ENCODE measurements at places on chromosomes 12 and 14. TPM values are rescaled to one million over a fixed set of nuclear protein-coding genes. Genes with fewer than 3 reads are reported as not detected.
A peak's percentile ranks its signal among the peaks of the same experiment; 100 is the strongest.

TMEM229B gene
- 1.3 TPM for total RNA-seq

PRKAB1 gene
- 21.7 TPM for total RNA-seq

RNF212B gene
- not detected for total RNA-seq

CLEC6A gene
- total RNA-seq: not detected

C1QL4 gene
- total RNA-seq: not detected

DNA sequence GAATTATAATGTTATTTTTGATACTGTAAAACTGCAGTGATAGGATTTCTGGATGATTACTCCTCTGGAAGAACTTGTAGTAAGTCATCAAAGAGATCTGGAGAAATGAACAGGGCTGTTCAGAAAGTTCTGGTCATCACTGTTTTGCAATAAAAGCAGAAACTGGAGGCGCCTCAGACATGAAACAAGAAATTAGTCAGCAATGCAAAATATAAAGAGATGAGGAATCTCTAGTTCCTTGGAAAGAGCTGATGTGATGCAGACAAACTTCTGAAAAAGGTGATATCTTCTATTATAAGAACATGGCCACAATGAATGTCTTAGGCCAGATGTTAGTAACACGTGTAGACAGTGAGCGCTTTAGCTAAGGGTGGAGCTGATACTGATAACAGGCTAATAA, 9.5 kb downstream of the ACIN1 start:
- no peak for DNase-seq

GRCh38 chr12:47965581-47965980, 2.2 kb downstream of the TMEM106C start:
- DNase-seq: no peak

- DNase-seq: no peak
Measured at GRCh38 chr14:90894241-90894640, 78.0 kb upstream of the TTC7B start.

DNA sequence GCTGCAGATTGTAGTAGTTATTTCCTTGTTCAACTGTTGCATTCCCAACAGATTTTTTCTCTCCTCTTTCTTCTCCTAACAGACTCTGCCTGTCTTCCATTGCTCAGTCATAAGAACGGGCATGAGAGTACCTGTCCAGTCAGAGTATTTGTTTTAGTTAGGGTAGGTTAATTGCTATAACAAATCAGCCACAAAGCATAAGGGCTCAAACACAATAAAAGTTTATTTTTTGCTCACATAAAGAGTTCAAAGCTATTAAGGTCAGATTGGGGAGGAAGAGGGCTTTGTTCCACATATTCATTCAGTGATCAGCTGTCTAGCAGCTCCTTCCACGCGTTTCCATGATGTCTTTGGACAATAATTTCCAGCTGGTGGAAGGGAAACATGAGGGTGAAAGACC, 92.8 kb upstream of the PLXNC1 start:
- DNase-seq: no peak

GRCh38 chr14:60537663-60538062, 28.7 kb downstream of the SIX6 start:
- DNase-seq: no peak

- DNase-seq: no peak
Measured at GRCh38 chr14:77151918-77152588, 10.5 kb upstream of the ZDHHC22 start.

DNA sequence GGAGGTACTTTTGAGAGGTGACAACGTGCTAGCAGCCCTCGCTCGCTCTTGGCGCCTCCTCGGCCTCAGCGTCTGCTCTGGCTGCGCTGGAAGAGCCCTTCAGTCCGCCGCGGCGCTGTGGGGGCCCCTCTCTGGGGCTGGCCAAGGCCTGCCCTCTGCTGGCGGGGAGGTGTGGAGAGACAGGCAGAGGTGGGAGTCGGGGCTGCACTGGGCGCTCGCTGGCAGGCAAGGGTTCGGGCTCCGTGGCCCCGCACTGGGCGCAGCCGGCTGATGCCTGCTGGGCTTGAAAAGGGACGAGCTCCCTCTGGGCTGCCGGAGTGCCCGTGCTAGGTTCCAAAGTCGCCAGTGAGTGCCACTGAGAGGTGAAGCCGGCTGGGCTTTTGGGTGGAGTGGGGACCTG, 580.0 kb downstream of the DIO2 start:
- DNase-seq: no peak

DNA sequence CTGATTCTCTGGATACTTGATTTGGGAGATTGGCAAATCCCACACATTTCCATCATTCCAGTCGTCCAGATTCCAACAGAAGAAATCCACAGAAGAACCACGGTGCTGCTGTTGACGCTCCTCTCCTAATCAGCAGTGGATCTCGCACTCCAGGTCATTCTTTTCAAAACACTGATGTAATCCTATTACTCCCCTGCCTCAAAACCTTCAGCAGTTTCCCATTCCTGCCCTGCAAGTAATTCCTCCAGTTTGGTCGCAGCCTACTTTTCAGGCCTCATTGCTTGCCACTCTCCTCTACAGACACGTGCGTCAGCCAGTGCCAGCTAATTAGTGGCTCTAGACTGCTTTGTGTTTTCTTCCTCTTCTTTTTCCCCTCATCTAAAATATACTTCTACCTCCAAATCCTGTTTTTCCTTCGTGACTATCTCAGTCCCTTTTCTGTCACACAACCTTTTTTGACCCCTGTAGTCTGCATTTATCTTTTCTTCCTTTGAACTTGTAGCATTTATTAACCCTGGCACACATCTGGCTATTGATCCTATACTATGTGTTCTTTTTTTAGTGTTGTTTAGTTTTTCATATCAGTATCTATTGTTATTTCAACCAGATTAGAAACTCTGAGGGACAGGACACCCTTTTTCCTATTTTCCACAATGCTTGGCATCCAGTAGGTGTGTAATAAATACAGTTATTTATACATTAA, 36.8 kb downstream of the PRORP start:
- no peak for DNase-seq

- DNase-seq: no peak
Measured at GRCh38 chr12:104627231-104627989, 170.7 kb downstream of the CHST11 start.

DNA sequence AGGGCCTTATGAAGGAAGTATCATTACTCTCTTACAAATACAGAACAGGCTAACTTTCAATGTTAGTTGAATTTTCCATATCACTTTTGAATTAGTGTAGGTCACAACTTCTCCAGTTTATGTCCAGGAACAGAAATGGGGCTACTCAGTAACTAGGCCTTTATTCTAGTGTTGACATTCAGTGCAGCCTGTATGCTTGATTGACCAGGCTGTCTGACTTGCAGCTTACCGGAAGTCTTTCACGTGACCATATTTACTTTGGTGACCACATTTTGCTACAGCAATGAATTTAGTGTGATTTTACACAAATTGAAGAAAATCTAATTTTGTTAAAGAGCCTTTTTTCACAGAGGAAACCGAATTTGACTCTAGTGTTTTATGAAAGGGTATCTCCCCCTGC, 12.4 kb downstream of the MTERF2 start:
- DNase-seq: no peak

DNA sequence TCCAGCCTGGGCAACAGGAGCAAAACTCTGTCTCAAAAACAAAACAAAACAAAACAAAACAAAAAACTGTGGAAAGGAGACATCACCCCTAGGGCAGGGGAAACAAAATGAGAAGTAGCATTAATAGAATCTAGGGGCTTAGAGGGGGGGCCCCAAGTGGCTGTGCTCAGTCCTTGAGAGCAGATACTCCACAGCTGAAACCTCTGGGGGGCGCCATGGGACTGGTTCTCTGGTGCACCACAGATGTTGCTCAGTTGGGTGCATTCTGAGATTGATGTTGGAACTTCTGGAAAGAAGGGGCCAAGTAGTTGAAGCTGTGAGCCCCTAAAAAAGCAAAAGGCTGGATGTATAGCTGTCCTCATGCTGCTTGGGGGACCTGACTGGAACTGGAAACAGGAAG, 11.8 kb upstream of the SYNE2 start:
- DNase-seq: peak; percentile 74

DNA sequence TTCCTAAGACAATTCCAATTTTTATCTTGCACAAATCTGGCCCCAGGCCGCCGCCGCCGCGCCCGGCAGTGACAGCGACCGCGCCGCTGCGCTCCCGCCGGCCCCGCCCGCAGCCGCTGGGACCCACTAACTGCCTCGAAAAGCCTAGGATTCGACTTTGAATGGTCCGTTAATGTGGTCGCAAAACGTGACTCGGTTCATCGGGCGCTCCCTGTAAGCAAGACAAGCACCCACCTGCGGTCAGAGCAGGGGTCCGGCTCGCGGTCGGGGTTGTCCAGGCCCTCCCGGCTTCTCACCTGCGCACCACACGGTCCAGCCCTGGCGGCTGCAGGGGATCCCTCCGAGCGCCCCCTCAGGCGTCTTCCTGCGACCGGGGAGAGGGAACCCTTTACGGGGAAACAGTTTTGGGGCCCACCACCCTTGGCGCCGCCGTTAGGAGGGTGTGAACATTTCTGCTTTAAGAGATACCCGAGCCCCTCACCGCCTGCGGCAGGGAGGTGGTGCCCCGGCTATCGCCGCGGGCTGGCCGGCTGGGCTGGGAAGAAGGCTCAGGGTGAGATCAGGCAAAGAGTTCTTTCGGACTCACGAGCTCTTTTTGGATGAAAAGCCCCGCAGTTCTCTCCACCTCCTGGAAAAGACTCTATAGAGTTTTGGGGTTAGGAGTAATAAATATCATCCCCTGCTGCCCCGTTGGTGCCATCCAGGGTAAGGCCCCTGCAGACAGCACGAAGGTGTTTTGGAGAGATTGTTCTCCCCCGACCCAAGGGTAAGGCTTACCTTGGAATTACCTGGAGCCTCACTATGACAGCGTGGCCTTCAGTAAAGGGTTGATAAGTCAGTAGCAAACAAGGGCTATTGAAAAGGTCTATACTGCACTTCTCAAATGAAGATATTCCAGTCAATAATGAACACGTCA, 13.6 kb upstream of the FOXJ2 start:
- DNase-seq: peak; percentile 52

DNA sequence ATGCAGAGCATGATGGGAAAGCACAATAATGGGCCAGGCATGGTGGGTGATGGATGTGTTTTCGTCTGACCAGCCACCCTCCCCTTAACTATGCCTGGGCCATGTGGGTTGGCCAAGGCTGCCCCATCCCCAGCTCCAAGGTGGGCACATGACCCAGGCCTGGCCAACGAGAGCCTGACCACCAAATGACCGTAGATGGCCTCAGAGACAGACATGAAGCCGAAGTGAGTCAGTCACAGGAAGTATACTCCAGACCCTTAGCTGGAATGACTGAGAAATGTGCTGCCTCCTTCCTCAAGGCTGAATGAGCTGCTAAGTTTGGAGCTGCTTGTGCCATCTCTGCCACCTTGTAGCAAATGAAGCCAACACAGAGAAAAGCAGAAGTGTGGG, 233.6 kb downstream of the BCL11B start:
- no peak for DNase-seq

- no peak for DNase-seq
Measured at GRCh38 chr12:54024127-54024526, 4.1 kb upstream of the HOXC6 start.

DNA sequence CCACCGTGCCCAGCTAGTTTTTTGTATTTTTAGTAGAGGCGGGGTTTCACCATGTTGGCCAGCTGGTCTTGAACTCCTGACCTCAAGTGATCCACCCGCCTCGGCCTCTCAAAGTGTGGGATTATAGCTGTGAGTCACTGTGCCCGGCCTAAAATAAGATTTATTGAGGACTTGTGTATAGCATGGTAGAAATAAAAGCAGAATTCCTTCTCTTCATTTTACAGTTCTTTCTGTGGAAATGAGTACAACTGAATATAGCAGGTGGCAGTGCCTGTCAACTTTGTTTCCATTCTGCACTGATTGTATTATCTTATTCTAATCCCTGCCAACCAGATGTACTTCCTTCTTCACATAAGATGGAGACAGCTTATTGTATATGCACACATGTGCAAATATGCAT, 41.0 kb downstream of the DIP2B start:
- DNase-seq: no peak

- DNase-seq: no peak
Measured at GRCh38 chr14:101835566-101835965, 74.1 kb downstream of the PPP2R5C start.

DNA sequence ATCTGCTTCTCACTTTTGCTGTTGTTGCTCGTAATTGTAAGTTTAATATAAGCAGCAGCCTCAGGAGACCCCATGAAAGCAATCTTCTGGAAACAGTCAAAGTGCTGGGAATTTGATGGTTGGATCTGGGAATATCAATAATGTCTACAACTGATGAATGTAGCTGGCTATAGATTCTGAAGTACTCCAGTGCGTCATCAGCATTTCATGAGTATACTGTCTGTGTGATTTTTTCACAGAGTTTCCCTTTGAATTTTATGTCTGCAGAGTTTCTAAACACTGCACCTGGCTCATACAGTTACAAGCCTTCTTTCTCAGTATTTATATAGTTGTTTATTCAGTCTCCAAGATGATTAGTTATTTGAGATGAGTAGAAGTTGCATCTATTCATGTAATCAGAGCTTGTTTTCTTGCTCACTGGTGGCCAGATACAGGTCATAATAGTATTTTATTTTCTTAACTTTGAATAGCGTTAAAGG, 222.3 kb downstream of the RAD51B start:
- no peak for DNase-seq

- no peak for DNase-seq
Measured at GRCh38 chr12:101678081-101678480, 19.4 kb upstream of the CHPT1 start.

DNA sequence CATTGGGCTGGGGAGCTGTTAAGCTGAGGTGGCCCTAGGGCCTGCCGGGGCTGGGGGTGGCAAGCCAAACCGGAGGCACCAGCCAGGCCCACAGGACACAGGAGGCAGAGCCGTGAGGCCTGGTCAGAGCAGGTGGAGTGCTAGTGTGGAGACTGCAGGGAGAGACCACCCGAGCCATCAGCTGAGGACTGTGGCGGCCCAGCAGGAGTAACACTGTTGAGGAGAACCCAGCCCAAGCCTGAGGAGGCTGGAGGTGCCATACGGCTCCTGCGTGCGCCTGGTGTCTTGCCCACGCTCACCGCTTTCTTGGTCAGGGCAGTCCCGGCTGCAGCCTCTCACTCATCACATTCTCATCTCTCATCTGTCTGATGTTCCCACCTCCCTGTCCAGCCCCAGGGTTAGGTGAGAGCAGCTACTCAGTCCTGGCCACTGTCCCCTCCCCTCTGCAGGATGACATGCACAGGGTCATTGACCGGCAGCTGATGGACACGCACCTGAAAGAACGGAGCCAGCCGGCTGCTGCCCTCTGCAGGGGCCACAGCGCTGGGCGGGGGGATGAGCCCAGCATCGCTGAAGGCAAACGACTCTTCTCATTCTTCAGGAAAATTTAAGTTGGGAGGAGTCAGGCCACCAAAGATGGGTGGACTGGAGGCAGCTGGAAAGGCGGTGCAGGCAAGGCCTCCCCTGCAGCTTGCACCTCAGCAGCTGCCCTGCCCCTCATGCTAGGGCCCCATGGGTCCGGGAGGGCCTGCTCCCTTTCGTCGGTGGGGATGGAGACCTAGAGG, 23.8 kb downstream of the RAB35 start:
- no peak for DNase-seq

Measured in activated CD4-positive, alpha-beta T cell treated with anti-CD3 and anti-CD28 coated beads for 36 hours (primary cell).